Left cardiac atrium (tissue), 4 donors: ENCODE measurements at places on chromosomes 16 and 17. TPM values are rescaled to one million over a fixed set of nuclear protein-coding genes. Genes with fewer than 3 reads are reported as not detected.

Gene KCNH6
- not detected for total RNA-seq

Gene FAAP100
- total RNA-seq, result 15.7 TPM

Gene CHST6
- total RNA-seq, result 4.6 TPM

Gene WFDC1
- 2.5 TPM for total RNA-seq

DNA sequence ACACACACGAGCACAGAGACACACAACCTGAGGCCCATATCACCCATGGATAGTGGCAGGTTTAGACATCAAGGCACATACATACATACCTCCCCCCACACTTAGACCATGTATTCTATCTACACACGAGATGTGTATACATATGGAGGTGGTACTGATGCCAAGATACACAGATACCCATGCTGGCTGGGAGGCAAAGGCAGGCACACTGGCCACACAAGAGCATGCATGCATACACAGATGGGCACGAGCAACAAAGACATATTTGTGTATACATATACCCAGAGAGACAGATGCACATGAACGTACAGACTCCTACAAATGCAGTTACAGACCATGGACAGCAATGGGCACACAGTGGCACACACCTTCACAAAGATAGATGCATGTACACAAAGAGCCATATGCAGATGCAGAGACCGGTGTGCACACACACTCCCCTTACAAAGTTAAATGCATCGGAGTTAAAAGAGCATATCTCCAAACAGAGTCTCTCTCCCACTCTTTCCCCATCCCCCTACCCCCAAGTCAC lies 2.0 kb upstream of the C17orf113 start:
- DNase-seq, result no peak

- no peak for DNase-seq
Measured at GRCh38 chr17:9763643-9764042, 27.7 kb downstream of the DHRS7C start.

DNA sequence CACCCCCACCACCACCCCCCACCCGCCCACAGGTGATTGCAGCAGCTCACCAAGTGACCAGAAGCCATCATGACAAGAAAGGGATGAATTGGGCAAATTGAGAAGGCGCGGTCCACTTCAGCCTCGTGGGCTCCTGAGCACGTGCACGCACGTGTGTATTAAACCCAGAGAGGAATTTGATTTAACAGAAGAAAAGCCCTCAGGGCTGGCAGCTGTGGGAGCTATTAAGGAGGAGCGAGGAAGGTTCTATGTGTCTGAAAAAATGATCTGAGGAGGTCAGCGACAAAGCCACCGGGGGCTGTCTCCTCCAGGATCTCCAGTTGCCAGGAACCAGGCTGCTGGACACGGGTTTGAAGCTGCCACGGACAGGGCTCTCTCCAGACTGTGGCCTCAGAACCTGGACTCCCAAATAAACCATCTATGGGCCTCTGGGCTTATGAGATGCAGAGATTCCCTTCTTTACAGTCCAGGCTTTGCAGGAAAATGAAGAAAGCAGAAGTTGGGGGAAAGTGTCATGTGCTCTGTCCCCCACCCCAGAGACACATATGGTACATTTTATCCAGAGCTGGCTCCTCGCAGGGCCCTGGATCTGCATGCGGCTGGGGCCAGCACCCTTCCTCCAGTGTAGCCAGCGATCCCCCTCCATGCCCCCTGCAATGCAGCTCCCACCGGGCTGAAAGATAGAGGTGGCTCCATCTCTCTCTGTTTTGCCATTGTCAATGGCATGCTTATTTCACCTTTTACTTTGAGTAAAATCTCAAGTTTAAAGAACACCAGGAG lies 219.7 kb upstream of the RPL38 start:
- no peak for DNase-seq

GRCh38 chr16:19876501-19877059 lies 8.1 kb downstream of the GPRC5B start:
- peak; percentile 42 for DNase-seq

- no peak for DNase-seq
Measured at GRCh38 chr17:43782913-43783680, 2.9 kb downstream of the CFAP97D1 start.

GRCh38 chr16:84484579-84485254 lies 19.7 kb downstream of the MEAK7 start:
- DNase-seq, result peak; percentile 69

- peak; percentile 93 for DNase-seq
Measured at GRCh38 chr17:82230609-82231311, 1.9 kb downstream of the SLC16A3 start.

- no peak for DNase-seq
Measured at GRCh38 chr16:12613131-12613991, 190.3 kb downstream of the CPPED1 start.

GRCh38 chr17:740240-741017 lies 8.0 kb downstream of the TLCD3A start:
- DNase-seq, result no peak

GRCh38 chr16:7471268-7471667 lies 138.6 kb downstream of the RBFOX1 start:
- DNase-seq, result no peak

DNA sequence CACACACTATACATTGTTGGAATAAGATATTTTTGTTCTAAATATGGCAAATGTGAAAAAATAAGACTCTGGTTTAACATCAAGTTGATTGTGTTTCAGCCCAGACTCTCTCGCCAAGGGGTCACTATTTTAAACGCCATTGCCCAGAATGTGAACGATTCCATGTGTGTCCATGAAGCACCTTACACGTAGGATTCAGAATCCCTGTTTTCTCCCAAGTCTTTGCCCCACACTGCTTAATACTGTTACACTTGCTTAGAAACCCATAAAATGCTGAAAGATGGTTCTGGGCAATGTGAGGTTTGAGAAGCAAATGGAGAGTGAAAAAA lies 7.7 kb downstream of the HS3ST3B1 start:
- no peak for DNase-seq

DNA sequence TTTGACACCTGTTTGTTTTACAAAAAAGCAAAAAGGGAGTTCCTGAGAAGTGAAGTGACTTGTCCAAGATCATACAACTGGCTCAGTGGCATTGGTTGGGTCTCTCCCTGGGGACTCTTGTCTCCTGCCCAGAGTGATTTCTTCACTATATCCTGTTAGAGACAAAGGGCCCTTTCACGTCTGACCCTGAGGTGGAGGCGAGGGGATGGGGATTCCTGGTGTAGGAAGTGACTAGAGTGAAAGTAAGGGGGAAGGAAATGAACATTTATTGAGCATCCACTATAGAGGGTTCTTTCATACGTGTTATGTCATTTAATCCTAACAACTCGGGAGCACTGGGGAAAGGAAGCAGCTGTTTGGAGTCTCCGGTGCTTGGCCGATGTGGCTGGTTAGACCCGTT lies 9.0 kb downstream of the ITGB3 start:
- no peak for DNase-seq

GRCh38 chr17:61481421-61481820 lies 29.2 kb downstream of the TBX4 start:
- DNase-seq, result no peak
